ENCODE measurements at places on chromosomes 1 and 21.

GRCh38 chr1:18452550-18452949 is 28.2 kb upstream of the KLHDC7A start:
- DNase-seq: peak; percentile 72

DNA sequence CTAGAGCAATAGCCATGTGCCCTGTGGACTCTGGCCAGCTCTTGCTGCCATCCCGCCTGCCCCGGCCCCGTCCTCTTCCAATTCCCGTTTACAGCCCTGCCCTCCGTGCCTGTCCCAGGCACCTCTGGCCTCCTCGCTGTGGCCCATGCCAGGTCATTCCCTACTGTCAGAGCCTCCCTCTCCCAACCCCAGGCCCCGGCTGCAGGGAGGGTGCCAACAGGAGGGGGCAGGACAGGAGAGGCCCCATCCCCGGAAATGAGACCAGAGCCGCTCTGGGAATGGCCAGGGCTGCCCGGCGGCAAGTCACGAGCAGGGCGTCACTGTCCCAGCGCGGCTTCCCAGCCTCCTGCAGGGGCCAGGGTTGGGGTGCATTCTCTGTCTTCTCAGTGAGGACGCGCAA is 23.5 kb upstream of the TSPEAR start:
- no peak for DNase-seq

GRCh38 chr1:229819091-229819490 is 193.0 kb downstream of the URB2 start:
- DNase-seq: no peak

GRCh38 chr1:27570784-27571183 is 33.2 kb downstream of the AHDC1 start:
- DNase-seq: no peak

DNA sequence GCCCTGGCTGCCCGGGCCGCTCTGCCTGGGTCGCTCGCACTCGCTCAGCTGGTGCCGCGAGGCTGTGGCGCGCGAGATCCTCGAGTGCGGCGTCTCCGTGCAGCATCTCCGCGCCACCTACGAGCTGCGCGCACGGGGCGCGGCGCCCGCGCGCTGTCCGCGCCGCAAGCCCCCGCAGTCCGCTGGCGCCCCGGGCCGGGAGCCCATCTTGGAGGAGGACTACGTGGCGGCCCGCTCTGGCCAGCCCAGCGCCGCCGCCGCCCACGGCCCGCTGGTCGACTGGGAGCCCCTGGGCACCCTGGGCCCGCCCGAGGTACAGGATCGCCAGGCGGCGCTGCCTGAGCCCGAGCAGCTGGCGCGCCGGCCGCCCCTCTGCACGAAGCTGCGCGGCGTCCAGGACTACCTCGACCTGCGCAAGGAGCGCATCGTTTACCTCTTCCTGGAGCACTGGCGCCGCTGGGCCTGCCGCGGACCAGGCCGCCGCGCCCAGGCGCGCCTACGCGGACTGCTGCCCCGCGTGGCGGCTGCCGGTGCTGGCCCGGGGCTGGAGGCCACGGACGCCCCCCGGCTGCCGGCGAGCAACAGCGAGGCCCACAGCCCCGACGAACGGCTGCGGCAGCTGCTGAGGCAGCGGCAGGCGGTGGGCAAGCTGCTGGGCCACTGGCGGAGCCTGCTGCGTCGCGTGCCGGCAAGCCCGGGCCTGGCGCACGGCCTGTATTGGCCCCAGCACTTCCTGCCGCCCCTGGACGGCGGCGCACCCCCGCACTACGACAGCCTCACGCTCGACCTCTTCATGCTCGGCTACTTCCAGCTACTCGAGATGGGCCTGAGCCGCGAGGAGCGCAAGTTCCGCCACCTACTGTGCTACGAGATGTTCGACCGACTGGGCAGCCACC is 10.9 kb downstream of the TNFRSF25 start:
- DNase-seq: no peak

DNA sequence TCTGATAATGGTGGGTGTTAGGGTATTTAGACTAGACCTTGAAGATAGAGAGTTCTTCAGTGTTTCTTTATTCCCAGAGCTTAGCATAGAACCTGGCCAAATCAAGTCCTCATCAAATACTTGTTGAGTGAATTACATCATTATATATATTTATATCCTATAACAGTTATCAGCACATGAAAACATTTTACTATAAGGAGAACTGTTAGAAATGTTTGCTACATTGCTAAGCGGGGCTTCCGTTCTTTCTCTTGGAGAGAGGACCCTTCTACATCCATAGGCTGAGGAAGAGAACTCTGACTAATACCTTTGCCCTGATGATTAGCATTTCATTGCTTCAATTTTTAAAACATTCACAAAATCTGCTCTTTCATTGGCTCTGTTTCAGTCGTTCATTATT is 66.5 kb upstream of the NBL1 start:
- no peak for DNase-seq

DNA sequence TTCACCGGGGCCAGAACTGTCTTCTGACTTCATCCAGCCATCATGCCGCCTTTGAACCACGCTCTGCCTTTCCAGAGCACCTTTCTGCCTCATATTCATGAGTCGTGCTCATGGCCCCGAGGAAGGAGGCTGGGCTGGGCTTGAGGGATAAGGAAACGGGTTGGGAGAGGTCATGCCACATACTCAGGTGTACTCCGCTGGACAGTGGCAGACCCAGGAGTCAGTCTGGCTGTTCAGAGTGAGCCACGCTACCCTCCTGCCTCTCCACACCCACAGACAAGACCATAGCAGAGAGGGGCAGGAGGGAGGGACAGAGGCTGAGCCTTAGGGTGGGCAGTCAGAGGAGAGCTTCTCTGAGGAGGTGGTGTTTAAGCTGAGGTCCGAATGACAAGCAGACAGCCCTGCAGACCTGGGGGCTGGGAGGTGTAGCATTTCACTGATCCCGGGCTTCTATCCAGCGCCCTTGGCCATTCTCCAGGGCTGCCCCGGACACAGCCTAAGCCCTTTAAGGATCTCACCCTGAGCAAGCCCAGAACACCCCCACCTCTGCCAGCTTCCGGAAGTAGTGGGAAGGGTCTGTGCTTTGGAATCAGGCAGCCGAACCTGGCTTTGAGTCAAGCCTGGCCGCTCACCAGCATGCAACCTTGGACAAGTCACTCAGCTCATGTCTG is 102.3 kb downstream of the LACTBL1 start:
- DNase-seq: no peak

Measured in Jurkat, Clone E6-1 (cell line).